Activated T-helper 9 cell treated with anti-CD3 and anti-CD28 coated beads, Interleukin-2, amount 50 U/mL, for 16 hours (primary cell): ENCODE measurements at places on chromosomes 2 and 18.

DNA sequence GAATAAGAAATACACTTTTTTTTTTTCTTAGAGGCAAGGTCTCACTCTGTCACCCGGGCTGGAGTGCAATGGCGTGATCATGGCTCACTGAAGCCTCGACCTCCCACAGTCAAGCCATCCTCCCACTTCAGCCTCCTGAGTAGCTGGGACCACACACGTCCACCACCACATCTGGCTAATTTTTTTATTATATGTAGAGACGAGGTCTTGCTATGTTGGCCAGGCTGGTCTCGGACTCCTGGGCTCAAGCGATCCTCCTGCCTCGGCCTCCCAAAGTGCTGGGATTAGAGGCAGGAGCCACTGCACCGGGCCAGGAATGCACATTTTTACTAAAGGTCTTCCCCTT, 2.4 kb downstream of the TGOLN2 start:
- no peak for DNase-seq

DNA sequence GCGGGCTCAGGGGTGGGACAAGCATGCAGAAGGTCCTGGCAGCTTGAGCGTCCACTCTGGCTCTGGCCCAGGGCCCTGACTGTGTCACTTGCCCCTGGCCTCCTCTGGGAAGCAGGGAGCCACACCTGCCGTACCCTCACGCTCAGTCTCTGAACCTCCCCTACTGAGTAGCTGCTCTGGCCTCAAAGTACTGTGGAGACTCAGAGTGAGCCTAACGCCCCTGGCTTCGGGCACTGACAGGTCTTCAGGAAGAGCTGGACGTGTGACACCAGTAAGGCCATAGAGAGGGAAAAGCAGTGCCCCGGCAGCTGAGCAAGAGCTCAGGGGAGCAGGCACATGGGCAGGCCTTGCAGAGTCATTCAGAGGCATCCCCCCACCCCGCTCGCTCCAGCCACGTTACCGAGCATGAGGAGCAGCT, 73.3 kb downstream of the SFXN5 start:
- DNase-seq = no peak

DNA sequence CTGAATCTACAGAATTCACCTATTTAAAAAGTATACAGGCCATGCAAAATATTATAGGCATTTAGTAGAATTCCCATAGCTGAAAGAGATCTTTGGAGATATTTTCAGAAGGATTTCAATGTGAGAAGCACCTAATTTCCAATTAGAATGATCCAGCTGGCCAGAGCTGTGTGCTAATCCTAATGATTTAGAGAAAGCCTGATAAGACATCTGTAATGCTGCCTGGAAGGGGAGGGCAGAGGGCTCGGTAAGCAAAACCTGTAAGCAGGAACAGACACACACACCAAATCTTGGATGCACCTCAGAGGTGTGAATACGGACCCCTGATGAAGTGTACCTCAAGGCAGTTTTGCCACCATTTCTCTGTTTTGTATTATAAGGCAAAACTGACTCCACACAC, 14.0 kb downstream of the SERTAD2 start:
- no peak for DNase-seq

- DNase-seq = no peak
These were observed 187.7 kb downstream of the IRS1 start for GRCh38 chr2:226611944-226612318.

- DNase-seq = no peak
These were observed 58.1 kb downstream of the PXDN start for GRCh38 chr2:1685957-1686783.

GRCh38 chr2:217279556-217279955, 419.7 kb upstream of the TNP1 start:
- no peak for DNase-seq

DNA sequence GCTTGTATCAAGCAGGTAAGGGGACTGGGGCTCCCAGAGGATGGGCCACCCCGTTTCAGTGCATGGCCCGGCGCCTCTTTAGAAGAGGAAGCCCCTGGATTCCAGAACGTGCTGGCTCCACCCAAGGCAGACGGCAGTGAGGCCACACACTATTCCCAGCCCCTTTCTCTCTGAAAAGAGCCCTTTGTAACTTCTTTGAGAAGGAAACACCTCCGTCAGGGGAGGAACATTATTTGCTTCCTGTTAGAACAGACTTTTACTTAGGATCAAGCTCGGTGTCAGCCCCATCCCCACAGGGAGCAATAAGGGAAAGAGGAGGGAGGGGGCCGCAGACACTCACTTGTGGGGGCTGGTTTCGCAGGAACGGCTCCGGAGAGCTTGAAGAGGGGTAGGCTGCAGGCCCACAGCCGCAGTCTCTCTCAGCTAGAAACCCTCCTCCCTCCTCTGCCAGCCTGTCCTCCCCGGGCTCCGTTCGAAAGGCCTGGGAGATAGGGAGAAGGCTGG, 49.6 kb upstream of the RMDN2 start:
- DNase-seq = no peak

- no peak for DNase-seq
These were observed 237.3 kb downstream of the DCDC2C start for GRCh38 chr2:3940661-3941060.

DNA sequence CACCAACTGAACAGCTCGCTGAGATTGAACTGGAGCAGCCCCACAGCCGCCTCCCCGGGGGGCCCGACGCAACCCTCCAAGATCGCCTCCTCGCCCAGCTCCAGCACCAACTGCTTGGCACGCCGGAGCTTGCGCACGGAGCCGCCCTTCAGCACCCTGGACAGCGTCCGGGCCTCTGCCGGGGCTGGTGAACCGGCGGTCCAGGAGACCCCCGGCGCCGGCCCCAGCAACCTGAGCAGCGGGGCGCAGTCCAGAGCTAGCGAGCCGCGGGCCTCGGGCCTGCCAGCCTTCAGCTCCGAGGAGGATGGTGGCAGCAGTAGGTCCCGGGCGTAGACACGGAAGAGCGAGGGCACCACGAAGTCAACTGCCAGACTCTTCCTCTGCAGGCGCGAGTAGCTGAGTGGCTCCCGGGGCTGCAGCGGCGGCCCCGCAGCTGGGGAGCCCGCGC, 1.2 kb downstream of the ALK start:
- DNase-seq = no peak

DNA sequence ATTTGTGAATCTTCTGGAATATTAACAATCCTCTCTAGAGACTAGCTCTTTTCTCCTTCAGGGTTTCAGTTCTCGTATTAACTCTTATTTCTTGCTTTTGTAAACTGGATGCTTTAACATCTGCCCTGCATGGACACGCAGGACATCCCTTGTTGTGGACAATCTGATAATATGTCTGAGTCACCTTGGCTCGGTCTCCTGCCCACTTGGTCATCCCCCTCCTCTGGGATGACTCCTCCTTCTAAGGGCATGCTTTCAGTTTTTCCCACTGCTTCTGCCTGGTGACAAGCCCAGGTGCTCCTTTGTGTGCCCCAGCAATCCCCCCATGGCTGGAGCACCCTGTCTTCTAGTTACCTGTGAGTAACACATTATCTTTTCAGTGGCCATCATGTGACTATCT, 460.5 kb downstream of the DSC3 start:
- no peak for DNase-seq

- DNase-seq = no peak
These were observed 173.3 kb upstream of the TNP1 start for GRCh38 chr2:217033186-217033585.

GRCh38 chr18:77081390-77081778, 51.2 kb downstream of the MBP start:
- no peak for DNase-seq

GRCh38 chr2:114089636-114090319, 199.9 kb downstream of the ACTR3 start:
- DNase-seq = no peak

- no peak for DNase-seq
These were observed 23.1 kb upstream of the TNFAIP6 start for GRCh38 chr2:151334082-151334815.

- DNase-seq = no peak
These were observed 336.5 kb upstream of the SLC39A10 start for GRCh38 chr2:195320413-195320973.

DNA sequence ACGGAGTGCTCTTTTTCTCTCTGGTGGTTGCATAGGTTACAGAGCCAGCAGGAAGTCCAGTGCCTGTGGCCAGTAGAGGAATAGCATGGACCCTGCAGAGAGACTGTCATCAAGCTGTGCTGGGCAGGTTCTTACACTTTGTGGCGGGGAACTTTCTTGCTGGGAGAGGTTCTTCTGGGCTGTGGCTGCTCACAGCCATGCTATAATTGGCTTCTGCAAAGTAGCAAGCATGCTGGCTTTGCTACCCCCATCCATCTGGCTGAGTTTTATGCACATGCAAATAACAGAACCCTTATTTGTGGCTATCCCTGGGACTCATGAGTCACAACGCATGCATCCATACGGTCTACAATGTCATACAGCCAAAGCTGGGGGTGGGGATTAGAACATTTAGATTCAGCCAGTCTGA, 68.9 kb downstream of the PLCL1 start:
- no peak for DNase-seq

DNA sequence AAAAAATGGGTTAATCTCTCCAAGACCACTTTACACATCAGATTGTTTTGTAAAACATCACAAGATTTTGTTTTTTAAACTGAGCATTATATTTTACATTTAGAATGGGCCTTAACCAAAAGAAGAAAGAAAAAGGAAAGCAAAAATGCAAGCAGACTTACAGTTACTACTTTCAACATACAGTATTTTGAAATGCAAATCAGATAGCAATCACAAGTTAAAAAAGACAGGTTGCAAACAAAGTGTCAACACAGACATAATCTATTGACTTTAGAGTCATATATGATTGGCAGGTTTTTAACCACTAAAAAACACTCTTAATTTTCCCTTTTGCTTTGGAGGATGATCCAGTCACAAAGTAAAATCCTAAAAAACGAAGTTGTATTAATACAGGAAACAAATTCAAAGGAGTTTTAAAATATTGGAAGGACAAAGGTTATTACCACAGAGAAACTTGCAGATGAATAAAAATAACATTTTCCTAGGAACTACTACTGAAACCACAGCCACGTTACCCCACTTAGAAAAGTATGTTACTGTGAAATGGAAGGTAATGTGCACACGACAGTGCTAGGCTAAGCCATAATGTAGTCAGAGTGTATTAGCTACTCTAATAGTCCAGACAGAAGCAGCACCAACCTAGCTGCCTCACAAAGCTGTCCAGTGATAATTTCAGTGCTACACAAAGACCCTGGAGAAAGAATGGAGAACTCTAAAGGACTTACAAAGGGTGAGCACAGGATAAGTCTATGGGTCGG, 22.9 kb downstream of the DARS1 start:
- DNase-seq = no peak

DNA sequence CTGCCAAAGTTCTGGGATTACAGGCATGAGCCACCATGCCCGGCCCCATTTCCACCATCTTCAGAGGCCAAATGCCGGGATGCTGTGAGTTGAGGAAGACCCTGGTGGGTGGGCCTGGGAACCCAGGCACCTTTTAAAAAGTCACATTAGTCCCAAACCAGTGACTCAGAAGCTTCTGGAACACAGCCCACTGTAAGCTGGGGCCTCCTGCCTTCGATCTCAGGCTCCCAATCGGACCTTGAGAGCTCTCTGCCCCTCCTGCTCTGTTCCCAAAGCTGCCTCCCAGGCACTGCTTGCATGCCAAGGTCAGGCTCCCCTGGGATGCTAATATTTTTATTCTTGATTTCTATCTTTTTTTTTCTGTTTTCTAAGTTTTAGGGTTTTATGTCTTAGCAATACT, 4.2 kb downstream of the ADCY3 start:
- no peak for DNase-seq

GRCh38 chr2:62947403-62947802, 103.2 kb upstream of the OTX1 start:
- no peak for DNase-seq

- no peak for DNase-seq
These were observed 3.5 kb downstream of the CDH20 start for GRCh38 chr18:61336766-61337165.

DNA sequence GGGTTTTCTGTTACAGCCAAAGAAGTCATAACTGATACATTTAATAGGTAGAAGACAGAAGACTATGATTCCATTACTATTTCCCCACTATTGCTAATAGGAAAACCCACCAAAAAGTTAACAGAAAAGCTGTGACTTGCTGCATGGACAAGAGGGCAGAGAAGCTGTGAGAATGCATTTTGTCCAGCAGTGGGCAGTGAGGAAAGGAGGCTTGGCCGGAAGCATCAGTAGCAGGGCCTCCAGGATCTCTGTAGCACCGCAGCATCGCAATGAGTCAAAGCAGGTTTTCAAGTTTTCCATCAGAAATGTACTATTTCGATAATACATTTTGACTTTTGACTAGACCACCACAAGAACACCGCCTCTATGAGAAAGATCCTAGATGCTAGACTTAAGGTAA, 24.9 kb downstream of the MYO5B start:
- DNase-seq = no peak

DNA sequence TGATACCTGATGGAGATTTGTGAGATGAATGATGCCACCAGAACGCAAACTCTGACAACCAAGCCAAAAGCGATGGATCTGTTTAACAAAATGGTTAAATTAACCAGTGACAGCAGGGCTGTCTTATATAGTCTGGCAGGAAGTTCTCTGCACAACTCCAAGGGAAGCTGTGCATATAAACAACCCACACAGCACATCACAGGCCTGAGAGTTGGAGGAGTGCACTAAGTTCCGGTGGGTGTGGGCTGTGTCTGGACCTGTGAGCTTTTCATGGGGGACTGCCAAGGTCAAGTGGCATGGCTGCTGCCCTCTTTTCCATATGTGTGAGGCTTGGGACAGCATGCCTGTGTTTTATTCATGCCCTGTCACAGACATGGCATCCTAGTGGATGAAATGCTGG, 414.6 kb upstream of the TRIB2 start:
- no peak for DNase-seq

- DNase-seq = no peak
These were observed 455.7 kb downstream of the ARHGAP15 start for GRCh38 chr2:143584936-143585335.

- no peak for DNase-seq
These were observed 11.5 kb upstream of the GMCL1 start for GRCh38 chr2:69817729-69818501.

- no peak for DNase-seq
These were observed 24.2 kb downstream of the OTOF start for GRCh38 chr2:26453421-26454329.

GRCh38 chr2:237694415-237695194, 67.2 kb downstream of the LRRFIP1 start:
- DNase-seq = no peak

GRCh38 chr2:134621939-134622705, 96.7 kb downstream of the TMEM163 start:
- no peak for DNase-seq

DNA sequence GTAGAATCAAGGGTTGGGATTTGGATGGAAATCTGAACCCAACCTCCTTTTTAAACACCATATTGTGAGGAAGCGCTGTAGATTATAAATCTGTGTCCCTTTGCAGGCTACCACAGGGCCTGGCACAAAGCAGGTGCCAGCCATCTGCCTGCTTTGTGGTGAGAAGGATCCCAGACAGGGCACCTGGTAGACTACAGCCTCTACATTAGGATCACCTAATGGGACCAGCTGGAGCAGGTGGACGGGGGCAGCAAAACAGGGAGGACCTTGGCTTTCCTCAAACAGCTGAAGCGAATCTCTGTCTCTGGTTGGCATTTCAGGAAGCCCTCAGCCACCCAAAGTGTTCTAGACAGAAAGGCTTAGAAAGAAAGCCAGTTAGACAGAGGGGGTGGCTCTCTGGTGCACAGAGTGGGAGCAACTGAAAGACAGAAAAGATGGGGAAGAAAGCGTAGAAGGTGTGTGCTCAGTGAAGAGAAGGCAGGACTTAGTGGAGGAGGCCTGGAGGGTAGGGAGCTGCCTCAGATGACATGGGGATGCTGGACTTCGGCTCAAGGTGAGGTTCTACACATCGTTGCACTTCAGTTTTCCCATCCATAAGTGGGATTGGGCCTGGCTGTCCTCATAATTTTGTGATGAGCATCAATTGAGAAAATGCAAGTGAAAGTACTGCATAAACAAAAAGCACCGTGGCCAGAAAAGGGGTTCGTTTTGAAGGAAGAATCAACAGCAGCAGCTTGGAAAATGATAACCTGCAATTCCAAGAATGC, 350.8 kb downstream of the CYRIA start:
- DNase-seq = no peak
